ENCODE measurements at places on chromosomes 11 and 22.
A peak's percentile ranks its signal among the peaks of the same experiment; 100 is the strongest.

DNA sequence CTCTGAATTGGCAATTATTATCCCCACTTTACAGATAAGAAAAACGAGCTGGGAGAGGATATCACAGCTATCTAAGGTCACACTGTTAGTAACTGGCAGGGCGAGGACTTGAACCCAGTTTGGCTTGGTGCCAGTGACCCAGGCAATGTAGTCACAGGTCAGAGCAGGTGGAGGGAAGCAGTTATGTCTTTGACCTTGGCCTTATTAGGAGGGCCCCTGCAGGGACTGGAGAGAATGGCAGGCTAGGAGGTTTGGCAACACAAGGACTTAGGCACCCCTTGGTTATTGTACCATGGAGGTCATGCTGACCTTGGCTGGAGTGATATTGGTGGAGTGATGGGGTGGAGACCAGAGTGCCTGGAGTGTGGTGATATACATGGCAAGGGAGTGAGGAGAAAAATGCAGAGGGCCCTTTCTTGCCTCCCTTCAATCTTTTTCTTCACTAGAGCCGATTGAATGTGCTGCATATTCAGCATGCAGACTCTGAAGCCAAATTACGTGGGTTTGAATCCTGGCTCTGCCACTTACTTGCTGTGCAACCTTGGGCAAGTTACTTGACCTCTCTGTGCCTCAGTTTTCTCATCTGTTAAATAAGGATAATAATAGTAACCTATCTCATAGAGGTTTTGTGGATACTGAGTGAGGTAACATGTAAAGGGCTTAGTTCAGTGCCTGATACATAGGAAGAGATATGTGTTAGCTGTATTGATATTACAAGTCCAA is 92.7 kb upstream of the TBCEL start:
- peak; percentile 17 for DNase-seq

DNA sequence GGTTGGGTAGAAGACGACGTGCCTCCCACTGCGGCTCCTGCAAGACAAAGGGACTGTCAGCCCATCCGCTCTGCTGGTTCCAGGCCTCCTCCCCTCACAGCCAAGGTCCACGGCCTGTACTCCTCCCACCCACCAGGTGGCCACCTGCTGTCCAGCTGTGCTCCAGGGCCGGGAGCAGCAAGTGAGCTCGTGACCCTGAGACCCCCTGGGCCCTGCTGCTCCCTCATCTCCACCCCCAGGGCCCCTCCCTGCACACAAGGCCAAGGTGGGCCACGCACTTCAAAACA is 27.4 kb downstream of the TSPAN4 start:
- DNase-seq, result no peak

- no peak for DNase-seq
These were observed 1.8 kb downstream of the PANX1 start for GRCh38 chr11:94130298-94131046.

DNA sequence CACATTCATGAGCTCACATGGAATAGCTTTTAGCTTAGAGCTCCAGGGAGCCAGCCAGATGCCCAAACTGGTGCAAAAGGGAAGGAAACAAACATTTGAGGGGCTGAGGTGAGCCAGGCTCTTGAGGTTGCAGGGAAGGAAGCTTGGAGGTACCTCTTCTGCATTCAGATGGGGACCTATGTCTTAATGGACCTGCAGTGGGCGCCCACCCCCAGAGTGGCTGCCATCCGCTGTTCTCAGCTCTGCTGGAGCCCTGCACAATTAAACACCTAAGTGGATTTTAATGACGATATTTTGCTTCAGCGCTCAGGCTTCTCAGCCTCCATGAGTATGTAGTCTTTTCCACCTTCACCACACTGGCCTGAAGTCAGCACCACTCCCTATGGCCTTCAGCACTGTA is 100.8 kb downstream of the LDLRAD3 start:
- no peak for DNase-seq

GRCh38 chr11:3807909-3808860 is at the start of gene PGAP2:
Gene PGAP2, plus strand, starts transcription at chr11:3808560. Its CDS starts 2,700 bp downstream, at chr11:3811260.
- peak; percentile 83 for DNase-seq

DNA sequence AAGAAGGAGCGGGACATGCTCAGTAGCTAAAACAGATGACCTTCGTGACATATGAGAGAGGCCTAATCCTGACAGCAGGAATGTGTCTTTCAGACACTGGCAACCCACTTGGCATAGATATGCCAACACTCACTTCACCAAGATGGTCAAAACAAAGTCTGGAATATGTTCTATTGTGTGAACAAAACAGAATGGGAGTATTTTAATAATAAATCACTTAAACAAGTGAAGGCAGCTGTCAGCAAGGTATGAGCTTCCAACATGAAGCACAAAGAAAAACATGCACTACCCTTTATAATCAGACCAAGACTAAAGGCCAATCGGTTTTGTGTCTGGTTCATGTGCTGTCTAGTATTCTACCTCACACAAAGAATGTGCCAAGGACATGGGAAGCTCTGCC is 23.1 kb downstream of the CCDC34 start:
- DNase-seq, result no peak

GRCh38 chr11:64753380-64754123 is 6.2 kb downstream of the PYGM start:
- no peak for DNase-seq

- DNase-seq, result no peak
These were observed 25.7 kb downstream of the MPPED2 start for GRCh38 chr11:30560206-30561106.

GRCh38 chr22:33919391-33920196 is 682 bp downstream of the LARGE1 start:
- peak; percentile 44 for DNase-seq

DNA sequence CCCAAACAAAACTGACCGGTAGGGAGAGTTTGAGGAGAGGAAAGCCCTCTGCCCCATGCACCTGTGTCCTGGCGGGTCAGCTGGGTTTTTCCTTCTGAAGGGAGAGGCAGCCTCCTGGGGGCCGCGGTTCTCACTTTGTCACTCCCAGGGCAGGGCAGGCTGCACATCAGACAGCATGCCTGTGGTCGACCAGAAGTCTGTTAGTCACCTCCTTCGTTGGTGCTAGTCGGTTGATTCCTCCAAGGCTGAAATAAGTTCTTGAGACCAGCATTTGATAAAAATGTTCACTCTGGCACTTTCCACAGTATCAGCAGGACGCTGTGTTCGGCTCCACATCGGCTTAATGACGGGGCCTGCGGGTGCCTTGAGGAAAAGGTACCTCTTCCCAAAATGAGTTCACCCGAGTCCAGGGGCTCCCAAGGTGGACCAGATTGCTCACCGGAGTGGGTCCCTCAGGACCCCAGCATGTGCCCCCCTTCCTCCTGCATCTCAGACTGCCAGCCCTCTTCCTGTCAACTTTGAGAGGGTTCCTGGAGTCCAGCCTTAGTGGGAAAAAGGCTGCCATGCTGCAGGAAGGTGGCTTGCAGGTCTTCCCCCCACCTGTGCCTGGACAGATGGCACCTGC is 373.7 kb upstream of the B3GAT1 start:
- DNase-seq, result no peak

- DNase-seq, result peak; percentile 84
These were observed 637.0 kb downstream of the DLG2 start for GRCh38 chr11:84990141-84990540.

DNA sequence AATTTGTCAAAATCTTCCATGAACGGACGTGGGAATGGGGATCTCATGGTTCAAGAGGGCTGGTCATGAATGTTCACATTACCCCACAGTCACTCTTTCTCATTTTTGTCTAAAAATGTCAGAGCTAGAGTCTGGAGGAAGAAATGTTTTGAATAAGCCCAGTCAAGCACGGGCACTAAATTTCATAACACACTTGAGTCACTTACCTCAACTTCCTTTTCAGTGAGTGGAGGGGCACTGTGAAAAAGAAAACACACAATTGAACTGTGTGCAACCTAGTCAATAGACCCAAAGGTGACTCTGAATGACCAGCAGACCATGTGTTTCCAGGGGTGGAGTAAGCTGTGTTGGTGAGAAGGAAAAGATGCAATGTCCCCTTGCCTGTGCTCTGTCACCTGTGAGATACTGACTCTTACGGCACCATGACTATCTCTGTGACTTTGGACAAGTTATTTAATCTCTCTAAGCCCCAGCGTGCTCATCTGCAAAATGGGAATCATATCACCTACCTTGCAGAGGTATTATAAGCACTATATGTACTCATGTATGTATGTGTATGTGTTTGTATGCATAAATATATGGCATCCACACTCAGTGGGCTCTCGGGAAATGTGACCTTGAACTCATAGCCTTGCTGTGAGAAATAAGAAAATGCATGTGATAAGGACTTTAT is 38.2 kb upstream of the LYVE1 start:
- no peak for DNase-seq

All from NCI-H82 (cell line).